ENCODE measurements at places on chromosomes 2 and 18.

DNA sequence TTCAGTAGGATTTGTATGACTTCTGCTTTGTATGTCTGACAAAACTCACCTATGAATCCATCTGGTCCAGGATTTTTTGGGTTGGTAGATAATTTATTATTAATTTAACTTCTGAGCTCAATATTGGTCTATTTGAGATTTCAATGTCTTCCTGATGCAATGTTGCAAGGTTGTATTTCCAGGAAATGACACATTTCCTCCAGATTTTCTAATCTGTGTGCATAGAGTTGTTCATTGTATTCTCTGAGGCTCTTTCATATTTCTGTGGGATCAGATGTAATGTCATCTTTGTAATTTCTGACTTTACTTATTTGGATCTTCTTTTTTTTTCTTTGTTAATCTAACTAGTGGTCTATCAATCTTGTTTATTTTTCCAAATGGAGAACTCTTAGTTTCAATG lies 584.7 kb upstream of the SETBP1 start:
- DNase-seq, result no peak

DNA sequence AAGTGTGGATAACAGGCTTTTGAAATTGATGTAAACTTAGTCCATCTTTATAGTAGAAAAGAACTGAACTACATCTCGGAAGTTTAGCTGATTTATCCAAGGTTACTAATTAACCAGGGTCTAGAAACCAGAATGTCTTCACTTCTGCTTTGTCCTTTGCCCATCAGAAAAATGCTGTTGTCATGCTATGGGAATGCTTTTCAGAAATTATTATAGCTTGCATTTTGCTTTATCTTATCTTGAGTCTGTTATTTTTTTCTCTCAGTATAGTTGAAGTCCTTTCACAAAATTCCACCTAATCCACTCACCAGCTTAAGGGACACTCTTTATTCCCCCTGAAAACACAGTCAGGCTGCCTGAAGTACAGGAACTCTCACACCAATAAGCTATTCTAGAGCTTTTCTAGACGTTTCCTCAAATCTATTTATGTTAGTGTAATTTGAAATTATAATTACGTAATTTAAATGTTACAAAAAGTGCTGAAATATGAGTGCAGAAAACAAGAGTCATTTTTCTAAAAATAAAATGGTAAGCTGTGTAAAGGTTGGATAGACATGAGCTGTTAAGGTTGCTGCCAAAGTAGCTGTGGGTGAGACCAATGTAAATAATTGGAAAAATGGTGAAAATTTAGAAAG lies 456.3 kb downstream of the TGIF1 start:
- DNase-seq, result no peak

- DNase-seq, result no peak
Observed at GRCh38 chr2:230318190-230319121, 8.5 kb upstream of the SP140L start.

DNA sequence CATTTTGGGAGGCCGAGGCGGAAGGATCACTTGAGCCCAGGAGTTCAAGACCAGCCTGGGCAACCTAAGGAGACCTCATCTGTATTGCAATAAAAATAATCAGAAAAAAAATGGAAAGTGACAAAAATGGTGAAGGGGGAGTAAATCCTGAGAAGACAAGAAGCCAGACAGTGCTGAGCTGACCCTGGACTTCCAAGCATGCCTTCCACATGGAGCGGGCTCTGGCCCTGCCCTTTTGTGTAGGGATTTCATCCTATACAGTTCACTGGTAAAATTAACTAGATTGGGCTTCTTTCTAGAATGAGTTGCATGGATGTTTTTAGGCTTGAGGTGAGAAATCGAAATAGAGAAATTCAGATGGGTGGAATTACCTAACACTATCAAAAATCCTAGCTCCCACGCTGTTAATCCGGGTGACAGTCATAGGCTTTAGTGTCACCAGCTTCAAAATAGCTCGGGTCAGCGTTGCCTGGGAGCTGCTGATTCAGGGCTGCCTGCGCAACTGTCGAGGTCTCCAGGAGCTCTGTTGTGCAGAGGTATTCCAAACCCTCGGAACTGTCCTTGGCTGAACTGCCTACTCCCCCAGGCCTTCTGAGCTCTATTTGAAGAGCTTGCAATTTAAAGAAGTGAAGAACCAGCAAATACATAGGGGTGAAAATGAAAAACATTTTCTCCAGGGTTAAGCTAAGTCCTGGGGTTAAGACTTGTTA lies 21.5 kb upstream of the ZNF532 start:
- DNase-seq, result no peak

- DNase-seq, result no peak
Observed at GRCh38 chr2:47310801-47311560, 92.0 kb upstream of the MSH2 start.

DNA sequence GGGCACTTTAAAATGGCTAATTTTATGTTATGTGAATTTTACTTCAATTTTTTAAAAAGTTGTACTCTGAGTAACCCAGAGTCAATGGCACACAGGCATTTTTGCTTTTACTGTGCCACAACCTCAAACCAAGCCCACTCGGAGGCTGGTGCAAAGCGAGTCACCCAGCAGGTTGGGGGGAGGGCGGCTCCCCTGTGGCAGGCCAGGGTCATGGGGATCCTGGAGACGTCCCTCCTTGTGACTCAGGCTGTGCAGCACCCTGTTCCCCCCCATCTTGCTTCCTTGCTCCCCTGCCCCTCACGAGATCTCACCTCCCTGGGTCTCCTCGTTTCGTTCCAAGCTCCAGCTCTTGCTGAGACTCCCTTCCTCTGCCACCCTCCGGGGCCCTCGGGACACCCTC lies 58.6 kb downstream of the POMC start:
- no peak for DNase-seq

- no peak for DNase-seq
Observed at GRCh38 chr2:196966061-196966460, 39.6 kb upstream of the PGAP1 start.

- no peak for DNase-seq
Observed at GRCh38 chr2:144583741-144584453, 64.0 kb upstream of the ZEB2 start.
